ENCODE measurements at places on chromosomes 6 and 20.

DNA sequence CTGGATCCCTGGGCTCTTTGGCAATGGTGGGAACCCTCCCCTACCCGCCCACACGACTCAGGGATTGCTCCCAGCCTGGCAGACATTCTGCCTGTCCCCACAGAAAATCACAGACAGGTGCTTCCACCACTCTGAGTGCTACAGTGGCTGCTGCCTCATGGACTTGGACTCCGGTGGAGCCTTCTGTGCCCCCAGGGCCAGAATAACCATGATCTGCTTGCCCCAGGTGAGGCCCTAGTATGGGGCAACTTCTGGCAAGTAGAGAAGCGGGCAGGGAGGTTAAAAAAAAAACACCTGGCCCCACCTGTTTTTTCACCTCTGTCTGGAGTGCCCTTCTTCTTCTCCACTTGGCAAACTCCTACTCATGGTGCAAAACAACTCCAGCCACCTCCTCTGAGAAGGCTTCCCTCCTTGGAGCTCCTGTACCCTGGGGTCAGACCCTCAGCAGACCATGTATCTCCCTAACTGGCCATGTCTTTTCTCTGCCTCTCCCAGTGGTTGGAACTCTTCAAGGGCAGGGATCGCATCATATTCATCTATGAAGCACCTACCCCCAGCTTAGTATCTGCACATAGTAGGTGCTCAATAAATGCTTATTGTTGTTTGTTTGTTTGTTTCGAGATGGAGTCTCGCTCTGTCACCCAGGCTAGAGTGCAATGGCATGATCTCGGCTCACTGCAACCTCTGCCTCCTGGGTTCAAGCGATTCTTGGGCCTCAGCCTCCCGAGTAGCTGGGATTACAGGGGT is 1.1 kb downstream of the CLPSL2 start:
- DNase-seq = no peak

- DNase-seq = no peak
Measured at GRCh38 chr6:84411060-84411629, 183.7 kb upstream of the CEP162 start.

- no peak for DNase-seq
Measured at GRCh38 chr20:62671765-62672164, 29.5 kb downstream of the SLCO4A1 start.

DNA sequence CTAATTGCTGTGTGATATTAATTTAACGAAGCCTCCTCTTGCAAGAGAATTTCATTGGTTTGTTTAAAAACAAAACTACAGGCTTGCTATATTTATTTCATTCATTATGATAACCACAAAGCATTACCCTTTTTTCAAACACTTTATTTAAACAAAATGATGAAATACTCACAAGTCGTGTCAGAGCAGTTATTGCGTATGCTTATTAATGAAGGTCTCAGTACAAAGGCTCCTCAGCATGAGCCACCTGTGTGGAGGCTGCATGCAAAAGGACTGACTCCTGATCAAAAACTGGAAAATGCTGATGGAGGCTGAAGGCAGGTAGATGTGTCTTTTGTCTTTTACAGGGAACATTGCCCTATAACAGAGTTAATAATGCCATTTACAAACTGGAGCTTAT is 130.5 kb downstream of the CRYBG1 start:
- DNase-seq = no peak

DNA sequence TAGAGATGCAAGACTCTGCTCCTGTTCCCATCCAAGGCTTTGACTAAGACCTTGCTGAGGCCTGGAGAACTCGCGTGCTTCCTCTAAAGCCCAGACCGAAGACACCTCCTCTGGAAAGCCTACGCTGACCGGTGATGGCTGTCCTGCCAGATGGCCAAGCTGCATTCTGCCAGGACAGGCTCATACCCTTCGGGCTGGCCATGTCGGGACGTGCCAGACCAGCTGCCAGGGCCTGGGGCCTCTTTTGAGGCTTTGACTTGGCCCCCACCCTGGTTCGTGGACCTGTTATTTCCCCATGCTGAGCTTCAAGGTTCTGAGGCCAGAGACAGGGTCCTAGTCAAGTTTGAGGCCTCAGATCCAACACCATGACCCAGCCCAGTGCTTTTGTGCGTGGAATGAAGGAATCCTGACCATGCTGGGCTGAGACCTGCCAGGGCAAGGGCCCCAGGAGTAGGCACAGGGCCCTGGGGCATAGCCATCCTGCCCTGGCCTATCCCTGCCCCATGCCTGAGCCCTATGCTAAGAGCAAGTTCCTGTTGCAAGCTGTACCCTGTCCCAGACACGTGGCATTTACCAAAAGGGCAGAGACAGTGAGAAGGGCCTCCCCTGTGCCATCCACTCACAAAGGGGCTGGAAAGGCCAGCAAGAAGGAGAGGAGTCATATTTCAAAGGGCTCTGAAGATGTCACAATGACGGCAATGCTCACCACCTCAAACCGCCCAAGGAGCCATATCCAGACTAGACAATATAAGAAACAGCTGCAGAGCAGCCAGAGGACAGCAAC is 42.8 kb downstream of the MRPL14 start:
- no peak for DNase-seq

DNA sequence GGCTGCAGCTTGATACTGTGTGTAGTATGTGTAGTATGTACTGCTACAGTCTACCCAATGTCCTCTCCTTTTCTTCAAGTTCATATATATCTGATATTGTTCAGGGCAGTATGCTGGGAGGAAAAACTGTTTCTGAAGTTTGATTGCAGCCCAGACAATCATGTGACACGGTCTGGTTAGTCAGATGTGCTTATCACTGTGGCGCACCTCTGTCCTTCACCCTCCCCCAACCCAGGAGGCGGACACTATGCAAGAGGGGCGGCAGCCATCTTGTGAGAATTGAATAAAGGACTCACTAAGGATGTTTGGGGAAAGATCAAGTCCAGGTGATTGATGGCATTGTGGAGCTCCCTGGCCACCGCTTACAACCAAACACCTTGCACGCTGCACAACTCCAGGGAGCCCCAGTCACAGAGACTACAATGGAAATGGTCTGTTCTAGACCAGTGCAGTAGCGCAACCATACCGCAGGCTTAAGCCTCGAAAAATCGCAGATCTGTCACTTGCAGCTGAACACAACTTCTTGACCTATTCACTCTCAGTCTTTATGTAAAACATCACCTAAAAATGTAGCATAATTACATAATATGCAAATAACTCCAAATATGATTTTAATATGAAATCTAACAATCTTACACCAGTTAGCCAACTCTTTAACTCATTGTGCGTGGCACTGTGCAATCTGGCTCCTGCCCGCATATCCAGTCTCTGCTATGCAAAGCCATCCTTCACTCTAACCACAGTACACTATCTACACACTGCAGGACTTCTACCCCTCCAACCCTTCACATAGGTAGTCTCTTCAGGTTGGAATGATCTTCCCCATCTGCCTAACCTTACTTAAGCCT is 79.3 kb downstream of the VGLL2 start:
- DNase-seq = no peak

- DNase-seq = no peak
Measured at GRCh38 chr6:166565084-166565967, 21.2 kb downstream of the RAMACL start.

GRCh38 chr6:148269386-148269785 is 73.3 kb upstream of the SASH1 start:
- DNase-seq = no peak

- DNase-seq = no peak
Measured at GRCh38 chr20:41395667-41396664, 29.3 kb upstream of the EMILIN3 start.

DNA sequence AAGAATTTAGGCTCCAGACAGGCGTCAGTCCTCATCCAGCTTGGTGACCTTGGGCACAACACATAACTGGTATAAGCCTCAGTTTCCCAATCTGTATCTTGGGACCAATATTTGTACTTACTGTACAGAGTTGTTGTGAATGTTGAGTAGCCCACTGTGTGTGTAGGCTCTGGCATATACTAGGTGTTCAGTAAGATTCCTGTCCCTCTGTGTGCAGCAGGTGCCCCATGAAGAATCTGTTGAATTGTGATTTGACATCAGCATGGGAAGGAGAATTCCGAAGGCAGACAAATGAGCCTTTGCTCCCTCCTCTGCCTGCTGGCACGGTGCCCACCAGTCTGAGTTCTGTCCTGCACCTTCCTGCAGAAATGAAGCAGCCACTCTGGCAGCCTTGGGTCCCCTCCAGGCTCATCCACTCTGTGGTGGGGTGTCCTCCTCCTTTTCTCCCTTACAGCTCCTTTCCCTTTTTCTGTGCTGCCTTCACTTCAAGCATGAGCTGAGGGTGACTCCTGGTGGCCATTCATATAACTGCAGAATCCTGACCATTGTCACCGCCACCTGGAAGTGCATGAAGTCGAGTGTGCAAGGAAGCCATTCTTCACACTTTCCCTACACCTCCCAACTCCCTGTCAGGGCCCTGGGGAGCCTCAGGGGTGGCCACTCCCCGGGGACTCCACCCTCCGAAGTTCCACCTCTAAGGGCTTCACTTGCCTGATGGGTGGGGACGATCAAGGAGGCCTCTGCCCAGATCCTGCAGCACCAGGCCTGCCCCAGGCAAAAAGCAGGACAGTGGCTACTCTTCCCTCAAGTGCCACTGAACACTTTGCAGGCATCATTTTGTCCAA is 48.2 kb downstream of the MRPL14 start:
- DNase-seq = peak; percentile 86

DNA sequence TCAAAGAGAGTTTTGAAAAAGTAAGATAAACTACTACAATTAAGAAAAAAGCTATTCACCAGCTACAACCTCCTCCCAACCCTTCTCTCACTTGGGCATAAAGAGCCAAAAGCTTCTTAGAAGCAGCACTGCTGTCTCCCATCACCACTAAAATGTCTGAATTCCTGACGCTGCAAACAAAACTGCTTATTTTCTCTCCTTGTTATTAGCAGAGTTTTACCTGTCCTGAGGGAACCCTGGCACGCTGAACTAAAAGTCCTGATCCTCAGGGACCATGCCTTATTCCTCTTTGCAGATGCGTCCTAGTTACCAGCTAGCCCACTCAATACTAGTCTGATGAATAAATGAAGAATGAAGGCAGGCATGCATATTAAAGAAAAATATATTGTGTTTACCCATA is 1.1 kb downstream of the HACE1 start:
- no peak for DNase-seq

DNA sequence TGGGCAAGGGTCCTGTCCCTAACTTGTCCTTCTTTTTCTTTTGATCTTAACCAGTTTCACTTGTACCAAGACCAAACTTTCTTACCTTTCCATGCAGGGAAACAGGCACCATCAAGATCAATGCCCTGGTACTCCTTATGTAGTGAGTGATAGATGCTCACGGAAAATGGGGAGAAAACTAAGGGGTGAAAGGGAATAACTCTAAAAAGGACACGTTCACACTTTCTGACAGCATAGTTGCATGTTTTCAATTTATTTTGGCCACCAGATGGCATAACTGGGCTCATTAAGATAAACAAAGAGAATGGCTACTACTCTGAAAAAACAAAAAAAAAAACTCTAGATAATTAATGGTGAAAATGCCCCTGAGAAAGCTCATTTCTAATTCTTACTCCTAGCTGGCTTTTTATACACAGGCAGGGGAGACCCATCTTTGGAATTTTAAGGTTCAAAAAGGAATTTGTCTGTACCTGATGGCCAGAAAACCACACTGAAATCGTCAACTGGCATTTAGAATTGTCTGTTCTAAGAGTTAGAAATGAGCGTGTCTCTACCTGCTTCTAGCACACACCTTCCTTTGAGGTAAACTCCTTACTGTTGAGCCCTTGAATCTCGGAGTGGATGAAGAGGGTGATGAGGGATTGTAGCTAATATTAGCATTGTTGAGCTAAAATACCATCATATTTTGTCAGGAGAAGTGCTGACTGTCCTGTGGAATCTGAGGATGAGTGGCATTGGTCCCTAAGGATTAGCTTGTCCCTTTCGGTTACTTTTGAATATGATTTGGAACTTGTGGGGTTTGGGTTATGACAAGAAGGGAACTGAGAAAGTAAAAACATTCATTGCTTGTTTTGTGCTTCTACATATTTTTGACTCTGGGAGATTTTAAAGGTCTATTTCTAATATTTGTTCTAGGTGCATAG is 62.2 kb upstream of the DDR1 start:
- no peak for DNase-seq

DNA sequence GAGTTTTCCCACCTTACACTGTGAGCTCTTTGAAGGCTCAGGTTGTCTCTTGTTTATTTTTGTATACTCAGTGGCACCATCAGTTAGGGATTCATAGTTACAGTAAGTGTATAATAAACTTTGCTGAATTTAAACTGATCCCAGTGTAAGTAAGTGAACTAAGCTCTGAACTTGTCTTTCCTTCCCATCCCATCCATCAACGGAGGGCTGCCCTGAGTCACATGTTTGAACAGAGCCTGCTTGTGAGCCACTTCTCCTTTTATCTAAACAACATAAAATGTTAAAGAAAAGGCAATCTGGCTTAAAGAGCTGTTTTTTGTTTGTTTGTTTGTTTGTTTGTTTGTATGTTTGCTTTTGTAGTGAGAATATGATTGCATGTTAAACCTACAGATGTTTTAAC is 185.7 kb upstream of the MARCKS start:
- no peak for DNase-seq

GRCh38 chr6:98215531-98215930 is 618.8 kb upstream of the POU3F2 start:
- no peak for DNase-seq

DNA sequence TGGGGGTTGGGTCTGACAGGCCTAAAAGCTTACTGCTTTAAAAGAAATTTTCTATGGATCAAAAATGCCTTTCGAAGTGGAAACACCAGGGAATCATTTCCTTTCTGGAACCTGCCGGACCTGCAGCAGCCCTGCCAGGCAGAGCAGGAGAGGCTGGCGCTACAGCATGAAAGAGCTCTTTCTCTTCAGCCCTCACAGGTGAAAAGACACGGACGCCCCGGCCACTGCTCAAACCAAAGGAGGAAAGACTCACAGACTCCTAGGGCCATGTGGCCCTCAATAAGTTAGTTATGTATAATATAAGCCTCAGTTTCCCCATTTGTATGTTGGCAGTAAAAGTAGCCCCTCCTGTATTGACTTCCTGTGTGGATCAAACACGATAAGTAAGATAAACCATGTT is 8.3 kb downstream of the SCML4 start:
- DNase-seq = no peak

DNA sequence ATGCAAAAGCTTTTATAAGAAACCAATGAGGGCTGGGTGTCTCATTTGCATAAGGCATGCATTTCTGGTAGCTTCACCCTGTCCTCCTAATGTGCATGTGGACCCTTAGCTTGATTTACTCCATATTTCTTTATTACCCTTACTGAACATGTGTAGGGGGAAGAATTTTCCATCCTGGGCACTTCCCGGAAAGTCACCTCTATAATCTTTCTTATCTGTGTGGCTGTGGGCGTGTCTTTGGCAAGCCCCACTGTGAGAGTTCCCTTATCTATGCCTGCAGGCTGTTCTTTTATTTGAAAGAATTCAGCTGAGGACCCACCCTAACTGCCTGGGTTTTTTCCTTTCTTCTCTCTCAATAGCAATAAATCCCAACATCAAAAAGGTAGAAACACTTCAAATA is 627.8 kb downstream of the DOK5 start:
- no peak for DNase-seq

GRCh38 chr20:62219101-62219991 is 732 bp downstream of the HRH3 start:
- no peak for DNase-seq

DNA sequence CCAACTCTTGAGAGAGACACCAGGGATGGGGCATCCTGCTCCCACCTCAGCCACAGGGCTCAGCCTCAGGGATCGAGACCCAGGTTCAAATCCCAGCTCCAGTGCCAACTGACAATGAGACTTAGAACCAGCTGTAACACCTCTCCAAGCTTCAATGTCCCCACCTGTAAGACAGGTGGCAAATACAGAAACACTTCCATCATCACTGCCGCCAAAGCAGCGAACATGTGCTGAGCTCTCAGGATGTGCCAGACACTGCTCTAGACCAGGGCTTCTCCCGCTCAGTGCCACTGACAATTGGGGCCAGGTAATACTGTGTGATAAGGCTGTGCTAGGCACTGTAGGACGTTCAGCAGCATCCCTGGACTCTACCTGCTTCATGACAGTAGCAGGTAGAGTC is 22.1 kb downstream of the PREX1 start:
- no peak for DNase-seq

All from activated naive CD4-positive, alpha-beta T cell treated with anti-CD3 and anti-CD28 coated beads for 36 hours (primary cell).